CD4-positive, alpha-beta T cell treated with Interleukin-2 at 100 ng/mL for 4 hours (primary cell): ENCODE measurements at places on chromosomes 7 and 10.

DNA sequence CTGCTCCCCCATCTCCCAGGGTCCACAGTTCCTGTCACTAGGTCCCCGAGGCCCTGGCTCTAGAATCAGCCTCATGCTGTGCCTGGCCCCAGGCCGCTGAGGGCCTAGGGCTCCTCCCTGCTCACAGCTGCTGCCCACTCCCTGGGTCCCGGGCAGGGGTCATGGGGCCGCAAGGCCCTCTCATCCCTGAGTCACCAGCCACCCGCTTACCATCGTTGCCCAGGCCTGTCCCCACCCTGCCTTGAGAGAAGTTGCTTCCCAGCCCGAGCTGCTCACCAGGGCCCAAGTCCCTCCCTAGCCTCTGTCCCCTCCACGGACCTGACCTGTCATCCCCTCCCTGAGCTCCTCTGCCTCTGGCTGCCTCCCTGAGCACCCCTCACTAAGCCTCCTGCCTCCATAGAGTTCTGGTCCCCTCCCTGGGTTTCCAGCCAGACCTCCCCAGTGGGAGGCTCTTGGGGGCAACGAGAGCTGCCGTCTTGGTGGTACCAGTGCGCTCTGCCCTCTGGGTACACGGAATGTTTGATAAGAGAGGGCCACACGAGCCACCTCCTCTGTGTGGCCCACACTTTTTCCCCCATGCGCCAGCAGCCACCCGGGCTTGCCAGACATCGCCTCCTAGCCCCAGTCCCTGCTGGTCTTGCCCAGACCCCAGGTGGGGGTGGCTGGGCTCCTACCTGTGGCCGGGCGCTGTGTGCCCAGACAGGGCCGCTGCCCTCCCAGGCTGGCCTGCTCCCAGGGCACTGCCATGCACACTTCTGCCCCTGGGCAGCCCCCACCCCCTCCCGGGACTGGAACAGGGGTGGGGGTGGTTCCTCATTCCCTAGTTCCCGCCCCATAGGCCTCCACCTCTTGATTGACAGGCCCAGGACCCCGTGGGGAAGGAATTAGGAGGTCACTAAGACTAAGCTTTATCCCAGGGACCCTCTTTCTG, 21.3 kb downstream of the MLXIPL start:
- no peak for DNase-seq

DNA sequence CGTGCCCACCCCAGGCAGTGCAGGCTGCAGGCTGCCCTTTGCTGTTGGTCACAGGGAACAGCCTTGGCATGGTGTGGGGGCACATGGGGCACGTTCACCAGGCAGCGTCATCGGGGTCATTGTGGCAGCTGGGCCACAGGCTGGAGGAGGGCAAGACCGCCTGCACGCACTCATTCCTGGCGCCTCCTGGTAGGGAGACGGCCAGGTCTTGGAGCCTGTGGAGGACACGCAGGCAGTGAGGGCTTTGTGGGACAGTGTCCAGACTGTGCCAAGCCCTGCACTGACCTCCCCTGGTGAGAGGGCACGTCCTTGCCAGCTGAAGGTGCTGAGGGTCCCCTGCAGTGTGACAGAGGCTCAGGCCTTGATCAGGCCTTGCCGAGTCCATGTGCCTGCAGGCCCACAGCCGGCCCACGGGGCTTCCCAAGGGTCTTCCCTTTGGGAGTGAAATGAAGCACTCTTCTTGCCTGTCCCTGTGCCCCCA, 76.4 kb downstream of the NKX6-2 start:
- DNase-seq, result no peak

- DNase-seq, result no peak
Observed at GRCh38 chr10:78511324-78512204, 477.9 kb downstream of the RPS24 start.

- no peak for DNase-seq
Observed at GRCh38 chr7:152904698-152905097, 145.1 kb downstream of the ACTR3B start.

GRCh38 chr10:70738006-70738760, 47.0 kb downstream of the TBATA start:
- DNase-seq, result no peak

DNA sequence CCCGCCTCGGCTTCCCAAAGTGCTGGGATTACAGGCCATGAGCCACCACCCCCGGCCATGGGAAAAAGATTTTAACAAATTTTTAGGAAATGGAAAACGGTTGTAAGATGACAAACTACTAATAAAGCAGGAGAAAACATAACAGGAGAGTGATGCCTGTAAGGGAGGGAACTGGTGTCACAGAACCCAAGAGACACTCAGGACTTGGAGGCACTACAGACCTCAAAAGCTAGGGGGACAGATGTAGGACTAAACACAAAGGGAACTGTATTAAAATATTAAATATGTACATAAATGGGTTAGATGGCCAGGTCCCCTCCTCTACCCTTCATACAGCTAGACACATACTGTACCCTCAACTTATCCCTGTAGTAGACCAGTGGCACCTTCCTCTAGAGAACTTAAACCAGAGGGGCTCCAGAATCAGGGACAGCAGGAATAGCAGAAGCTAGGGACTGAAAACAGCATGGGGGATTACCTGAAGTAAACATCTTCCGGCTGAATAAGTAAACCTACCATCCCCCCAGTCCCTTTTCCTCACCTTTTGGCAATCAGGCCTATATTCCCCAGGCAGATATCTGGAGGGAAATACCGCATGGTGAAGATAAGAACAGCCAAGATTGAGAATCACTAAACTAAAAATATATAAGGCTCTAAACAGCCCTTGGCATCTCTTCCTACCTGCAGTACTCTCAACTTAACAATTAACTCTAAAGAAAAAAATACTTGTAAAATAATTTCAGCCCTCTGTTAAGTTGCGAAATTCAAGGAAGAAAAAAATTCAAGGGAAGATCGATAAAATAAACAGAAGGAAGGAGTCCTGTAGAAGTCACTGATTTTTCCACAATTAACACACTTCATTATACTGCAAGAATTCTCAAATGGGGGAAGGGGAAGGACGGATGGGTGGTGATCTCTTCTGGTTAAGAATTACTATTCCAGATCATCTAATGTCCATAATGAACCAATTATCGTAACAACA, 15.5 kb downstream of the TM9SF3 start:
- DNase-seq, result no peak
